ENCODE measurements at places on chromosomes 1 and 21. TPM values are rescaled to one million over a fixed set of nuclear protein-coding genes. Genes with fewer than 3 reads are reported as not detected.

Gene CASZ1
- total RNA-seq, result 2.2 TPM

Gene TMEM81
- total RNA-seq, result 1.5 TPM

DNA sequence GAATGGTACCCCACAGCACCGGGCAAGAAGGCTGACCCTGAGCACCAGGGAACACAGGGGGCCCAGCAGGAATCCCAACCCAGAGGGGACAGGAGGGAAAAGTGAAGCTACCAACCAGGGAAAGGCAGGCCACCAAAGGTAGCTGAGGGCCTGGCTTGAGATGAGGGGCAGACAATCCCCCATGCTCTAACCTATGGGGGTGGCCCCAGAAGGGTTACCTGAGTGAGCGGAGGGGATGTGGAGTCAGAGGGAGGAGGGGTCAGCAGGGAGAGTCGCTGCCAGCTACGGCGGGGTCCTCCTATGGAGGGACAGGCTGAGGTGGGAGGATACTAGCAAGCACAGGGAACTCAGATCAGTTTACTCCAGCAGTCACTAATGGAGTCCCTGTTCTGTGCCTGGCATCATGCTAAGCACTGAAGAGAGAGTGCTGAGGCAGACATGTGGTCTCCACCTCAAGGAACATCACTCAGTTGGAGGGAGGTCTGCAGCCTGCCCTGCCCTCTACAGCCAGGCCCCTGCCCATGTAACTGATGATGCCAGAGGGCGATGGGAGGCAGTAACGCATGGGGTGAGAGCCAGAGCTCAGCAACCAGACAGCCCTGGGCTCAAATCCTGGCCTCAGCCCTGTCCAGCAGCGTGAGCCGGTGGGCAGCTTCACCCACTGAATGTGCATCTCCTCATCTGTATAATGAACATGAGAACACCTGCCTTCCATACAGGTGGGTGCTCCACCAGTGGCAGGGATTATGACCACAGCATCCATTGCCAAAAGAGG lies 21.3 kb downstream of the CYB5RL start:
- H3K36me3 ChIP-seq, result peaks cover 15% of the 10 kb centered on the region
- DNase-seq, result no peak
- no peak overlapping the region for H3K4me3 ChIP-seq
- no peaks in the 10 kb centered on the region for H3K27me3 ChIP-seq

DNA sequence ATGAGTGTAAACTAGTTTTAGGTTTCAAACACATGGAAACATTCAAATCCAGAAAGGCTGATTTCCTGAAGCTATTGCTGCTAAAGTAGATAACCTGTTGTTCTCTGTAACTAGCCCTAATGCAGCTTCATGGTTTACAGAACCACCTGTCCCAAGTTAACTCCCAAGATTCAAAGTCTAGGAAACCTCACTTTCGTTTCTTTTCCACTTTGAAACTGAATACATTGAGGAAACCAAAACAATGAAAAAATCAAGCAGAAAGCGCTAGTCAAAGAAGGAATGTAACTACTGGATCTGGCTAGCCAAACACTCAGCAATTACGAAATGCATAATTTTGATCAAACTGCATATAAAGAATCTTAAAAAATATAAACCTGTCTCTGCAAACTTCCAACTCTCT lies 17.8 kb downstream of the SLC16A1 start:
- no peak for DNase-seq
- peaks cover 24% of the 10 kb centered on the region for H3K36me3 ChIP-seq
- peaks cover 26% of the 10 kb centered on the region for H3K4me1 ChIP-seq
- no peak overlapping the region for H3K27ac ChIP-seq

Gene OPRD1
- total RNA-seq, result 0.02 TPM

Gene CR1L
- not detected for total RNA-seq

Gene SLAMF8
- 2.1 TPM for total RNA-seq

Gene ADAMTS1
- not detected for total RNA-seq

DNA sequence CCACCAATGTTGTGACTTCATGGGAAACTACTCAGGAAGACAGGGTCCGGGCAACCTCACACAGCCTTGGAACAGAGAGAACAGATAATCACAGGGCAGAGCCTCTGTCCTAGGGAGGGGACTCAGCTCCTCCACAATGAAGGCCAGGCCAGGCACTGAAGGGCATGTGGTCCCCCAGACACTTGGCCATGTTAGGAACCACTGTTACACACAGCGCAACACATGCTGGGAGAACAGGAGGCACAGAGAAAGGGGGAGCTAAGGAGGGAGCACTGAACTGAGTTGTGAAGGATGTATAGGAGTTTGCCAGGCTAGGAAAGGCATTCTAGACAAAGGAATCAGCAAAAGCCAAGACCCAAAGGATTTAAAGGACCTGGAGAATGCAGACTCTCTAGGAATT lies 127.6 kb downstream of the DMRTB1 start:
- no peak overlapping the region for H3K4me3 ChIP-seq
- H3K4me1 ChIP-seq, result peaks cover 11% of the 10 kb centered on the region
- no peak for DNase-seq
- H3K27me3 ChIP-seq, result no peaks in the 10 kb centered on the region
- H3K36me3 ChIP-seq, result no peaks in the 10 kb centered on the region

Gene LMX1A
- total RNA-seq, result not detected

Gene RPL22
- 486 TPM for total RNA-seq

GRCh38 chr1:30847358-30847972 lies 61.1 kb downstream of the SDC3 start:
- DNase-seq, result no peak
- H3K36me3 ChIP-seq, result no peaks in the 10 kb centered on the region
- peaks cover 47% of the 10 kb centered on the region for H3K27me3 ChIP-seq
- no peak overlapping the region for H3K27ac ChIP-seq
- H3K4me1 ChIP-seq, result no peaks in the 10 kb centered on the region

GRCh38 chr1:74629283-74629682 lies 44.3 kb downstream of the ERICH3 start:
- no peaks in the 10 kb centered on the region for H3K27me3 ChIP-seq
- no peak overlapping the region for H3K4me3 ChIP-seq
- no peaks in the 10 kb centered on the region for H3K36me3 ChIP-seq

Gene ZNF362
- total RNA-seq, result 7.2 TPM

DNA sequence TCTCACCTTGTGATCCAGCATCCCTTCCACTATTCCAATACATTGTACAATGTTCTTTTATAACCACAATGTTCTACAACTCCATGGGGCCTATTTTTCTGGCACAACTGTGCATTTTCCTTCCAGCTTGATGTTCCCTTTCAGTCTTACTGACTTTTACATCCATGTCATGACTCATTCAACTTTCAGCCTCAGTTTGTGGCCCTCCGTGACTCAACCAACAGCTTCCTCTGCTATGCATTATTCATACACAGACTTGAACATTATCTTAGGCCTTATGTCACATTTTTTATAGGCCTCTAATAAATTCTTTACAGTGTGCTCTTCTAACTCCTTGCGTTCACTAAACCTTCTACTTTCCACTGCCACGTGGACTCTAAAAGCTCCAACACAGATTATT lies 119.4 kb upstream of the PRMT6 start:
- no peak for DNase-seq
- H3K4me1 ChIP-seq, result no peaks in the 10 kb centered on the region
- H3K27me3 ChIP-seq, result peaks cover 8% of the 10 kb centered on the region

Gene ASCL5
- 0.35 TPM for total RNA-seq

DNA sequence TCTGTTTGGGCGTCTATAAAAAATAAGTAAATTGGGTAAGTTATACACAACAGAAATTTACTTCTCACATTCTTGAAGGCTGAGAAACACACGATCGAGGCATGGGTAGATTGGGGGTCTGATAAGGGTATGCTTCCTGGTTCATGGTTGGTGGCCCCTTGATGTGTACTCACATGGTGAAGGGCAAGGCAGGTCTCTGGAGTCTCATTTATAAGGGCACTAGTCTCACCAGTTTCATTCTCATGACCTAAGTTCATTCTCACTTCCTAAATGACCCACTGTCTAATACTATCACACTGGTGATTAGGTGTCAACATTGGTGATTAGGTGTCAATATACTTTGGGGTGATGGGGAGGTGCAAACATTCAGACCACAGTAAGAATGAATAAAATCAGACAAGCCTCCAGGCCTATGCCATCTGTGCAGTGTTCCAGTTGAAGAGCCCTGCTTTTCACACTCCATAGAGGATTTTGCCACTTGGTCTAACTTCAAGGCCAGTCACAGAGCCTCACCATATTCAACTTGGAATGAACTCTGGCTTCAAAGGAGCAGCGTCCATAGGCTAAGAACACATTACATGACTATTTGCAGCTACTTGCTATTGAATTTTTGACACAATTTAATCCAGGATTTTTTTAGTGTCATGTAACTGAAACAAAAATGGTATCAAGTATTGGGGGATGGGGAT lies 2.5 kb upstream of the GBP4 start:
- H3K36me3 ChIP-seq, result peaks cover 53% of the 10 kb centered on the region
- peak overlapping the region; percentile 99 for H3K27ac ChIP-seq
- no peak for DNase-seq
- peak overlapping the region; percentile 63 for H3K4me3 ChIP-seq
- H3K4me1 ChIP-seq, result peaks cover 54% of the 10 kb centered on the region

Gene CD2
- total RNA-seq, result 291 TPM

GRCh38 chr1:153251562-153251961 lies 7.9 kb upstream of the LORICRIN start:
- H3K27ac ChIP-seq, result no peak overlapping the region
- no peaks in the 10 kb centered on the region for H3K4me1 ChIP-seq
- H3K36me3 ChIP-seq, result no peaks in the 10 kb centered on the region
- no peak overlapping the region for H3K4me3 ChIP-seq
- DNase-seq, result no peak

Gene C8B
- total RNA-seq, result not detected

DNA sequence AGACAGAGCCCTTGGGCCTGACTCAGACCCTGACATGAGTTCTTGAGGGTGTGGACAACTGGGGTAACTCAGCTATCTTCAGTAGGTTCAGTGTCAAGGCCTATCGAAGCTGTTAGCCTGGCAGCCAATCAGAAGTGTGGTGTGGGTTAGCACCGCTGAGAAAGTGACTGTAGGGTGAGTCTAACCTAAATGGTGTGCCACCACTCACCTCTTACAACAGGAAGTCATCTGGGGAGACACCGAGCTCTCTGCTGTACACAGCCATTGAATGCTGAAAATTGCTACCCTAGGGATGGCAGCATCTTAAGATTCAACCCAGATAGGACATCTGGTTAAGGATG lies 44.6 kb downstream of the RASSF5 start:
- peak; percentile 74 for DNase-seq
- no peaks in the 10 kb centered on the region for H3K27me3 ChIP-seq
- H3K4me1 ChIP-seq, result peaks cover 63% of the 10 kb centered on the region
- peaks cover 3% of the 10 kb centered on the region for H3K36me3 ChIP-seq
- peak overlapping the region; percentile 64 for H3K4me3 ChIP-seq
- peak overlapping the region; percentile 99 for H3K27ac ChIP-seq

Gene TSTD1
- 44.8 TPM for total RNA-seq

GRCh38 chr1:1858382-1859086 lies 32.4 kb downstream of the GNB1 start:
- peaks cover 59% of the 10 kb centered on the region for H3K4me1 ChIP-seq
- H3K27me3 ChIP-seq, result no peaks in the 10 kb centered on the region
- peak overlapping the region; percentile 54 for H3K27ac ChIP-seq
- no peak overlapping the region for H3K4me3 ChIP-seq

DNA sequence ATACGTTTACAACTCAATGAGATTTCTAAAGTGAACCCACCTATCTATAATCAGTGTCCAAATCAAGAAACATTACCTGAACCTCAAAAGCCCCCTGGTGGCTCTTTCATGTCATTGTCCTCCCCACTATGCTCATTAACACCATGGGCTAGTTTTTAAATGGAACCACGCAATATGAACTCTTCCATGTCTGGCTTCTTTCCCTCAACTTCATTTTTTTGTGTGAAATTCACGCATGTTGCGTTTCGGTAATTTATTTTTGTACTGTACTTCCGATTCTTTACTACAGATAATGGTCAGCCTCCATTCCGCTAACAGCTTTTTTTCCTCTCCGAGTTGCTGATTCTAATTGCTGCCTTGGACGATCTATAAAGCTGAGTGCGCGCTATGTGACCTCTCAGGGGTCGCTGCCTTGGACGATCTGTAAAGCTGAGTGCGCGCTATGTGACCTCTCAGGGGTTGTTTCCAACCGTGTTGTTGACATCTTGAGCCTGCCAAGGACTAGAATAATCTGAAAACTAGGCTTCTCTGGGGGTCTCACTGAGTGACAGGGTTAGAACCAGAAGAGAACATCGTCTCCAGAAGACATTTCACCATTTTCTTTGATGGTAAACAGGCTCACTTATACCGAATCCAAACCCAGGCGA lies 1.1 kb upstream of the CACYBP start:
- peak; percentile 31 for DNase-seq
- H3K27me3 ChIP-seq, result no peaks in the 10 kb centered on the region
- H3K27ac ChIP-seq, result no peak overlapping the region
- H3K4me1 ChIP-seq, result peaks cover 36% of the 10 kb centered on the region

- no peaks in the 10 kb centered on the region for H3K36me3 ChIP-seq
- H3K27ac ChIP-seq, result no peak overlapping the region
Observed at GRCh38 chr1:46436844-46437243, 42.7 kb downstream of the FAAH start.

- no peak overlapping the region for H3K4me3 ChIP-seq
- H3K27ac ChIP-seq, result no peak overlapping the region
- H3K36me3 ChIP-seq, result peaks cover 18% of the 10 kb centered on the region
- DNase-seq, result peak; percentile 18
- no peaks in the 10 kb centered on the region for H3K27me3 ChIP-seq
Observed at GRCh38 chr1:29197590-29197924, 15.9 kb upstream of the SRSF4 start.

GRCh38 chr1:172276120-172276818 lies 144.2 kb upstream of the C1orf105 start:
- H3K27ac ChIP-seq, result no peak overlapping the region
- H3K4me3 ChIP-seq, result no peak overlapping the region
- no peaks in the 10 kb centered on the region for H3K27me3 ChIP-seq
- no peaks in the 10 kb centered on the region for H3K36me3 ChIP-seq
- peaks cover 19% of the 10 kb centered on the region for H3K4me1 ChIP-seq
- DNase-seq, result no peak
